CD4-positive, CD25-positive, alpha-beta regulatory T cell (primary cell): ENCODE measurements at places on chromosomes 2 and 18.

DNA sequence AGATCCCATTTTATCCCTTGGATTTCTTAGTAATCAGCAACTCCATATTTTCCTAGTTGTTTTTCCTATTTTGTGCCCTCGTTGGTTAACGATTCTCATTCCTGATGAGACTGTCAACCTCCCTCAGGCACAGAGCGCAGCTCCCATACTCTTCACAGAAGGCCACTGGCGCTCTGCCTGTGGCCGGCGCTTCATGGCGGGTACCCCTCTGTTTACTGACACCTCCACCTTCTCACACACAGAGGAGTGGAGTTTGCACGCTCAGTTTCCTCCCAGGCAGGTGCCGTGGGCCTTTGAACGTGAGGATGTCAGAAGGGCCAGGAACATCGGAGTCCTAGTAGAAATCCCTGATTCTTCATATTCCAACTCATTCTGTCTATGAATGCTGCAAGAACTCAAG, 139.0 kb downstream of the MBP start:
- H3K4me3 ChIP-seq: no peak overlapping the region
- H3K27me3 ChIP-seq: no peaks in the 10 kb centered on the region
- no peak overlapping the region for H3K27ac ChIP-seq
- H3K4me1 ChIP-seq: no peaks in the 10 kb centered on the region

GRCh38 chr2:176395273-176395854, 126.1 kb downstream of the MTX2 start:
- H3K4me3 ChIP-seq: no peak overlapping the region
- no peaks in the 10 kb centered on the region for H3K4me1 ChIP-seq
- DNase-seq: no peak
- no peaks in the 10 kb centered on the region for H3K27me3 ChIP-seq
- no peak overlapping the region for H3K27ac ChIP-seq
- no peaks in the 10 kb centered on the region for H3K36me3 ChIP-seq

DNA sequence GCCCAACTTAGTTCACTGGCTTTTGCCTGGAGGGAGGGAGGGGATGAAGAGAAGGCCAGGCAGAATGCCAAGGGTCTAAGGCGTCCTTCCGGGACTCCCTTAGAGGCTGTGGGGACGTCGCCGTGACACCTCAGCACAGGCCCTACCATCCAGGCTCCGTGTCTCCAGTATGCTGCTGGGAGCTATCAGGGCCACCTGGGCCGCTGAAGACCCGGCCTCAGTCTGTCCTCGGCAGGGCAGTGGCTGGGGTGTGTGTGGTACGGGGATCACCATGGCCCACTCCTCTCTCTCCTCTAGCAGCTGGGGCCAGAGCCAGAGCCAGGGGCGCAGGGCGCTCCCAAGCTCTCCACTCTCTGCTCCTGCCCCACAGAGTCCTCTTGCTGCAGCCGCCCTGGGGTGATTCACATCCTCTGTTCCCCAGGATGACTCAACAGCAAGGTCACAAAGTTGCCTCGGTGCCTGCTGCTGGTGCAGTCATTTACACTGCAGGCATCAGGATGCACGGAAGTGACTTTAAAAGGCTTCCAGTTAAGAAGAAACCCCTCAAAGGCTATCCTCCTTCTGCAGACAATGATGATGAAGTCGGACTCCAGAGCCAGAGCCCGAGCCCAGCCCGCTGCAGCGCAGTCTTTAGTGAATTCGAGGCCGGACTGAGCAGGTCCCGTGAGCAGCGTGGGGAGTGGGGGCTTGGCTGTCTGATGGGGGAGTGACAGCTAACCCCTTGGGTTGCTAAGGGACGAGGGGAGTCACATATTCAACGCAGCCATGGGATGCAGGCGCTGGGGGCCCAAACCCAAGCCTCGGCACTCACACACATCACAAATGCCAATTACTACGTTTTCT, 31.9 kb downstream of the SNORC start:
- no peak for DNase-seq
- H3K4me3 ChIP-seq: no peak overlapping the region
- H3K27me3 ChIP-seq: no peaks in the 10 kb centered on the region

DNA sequence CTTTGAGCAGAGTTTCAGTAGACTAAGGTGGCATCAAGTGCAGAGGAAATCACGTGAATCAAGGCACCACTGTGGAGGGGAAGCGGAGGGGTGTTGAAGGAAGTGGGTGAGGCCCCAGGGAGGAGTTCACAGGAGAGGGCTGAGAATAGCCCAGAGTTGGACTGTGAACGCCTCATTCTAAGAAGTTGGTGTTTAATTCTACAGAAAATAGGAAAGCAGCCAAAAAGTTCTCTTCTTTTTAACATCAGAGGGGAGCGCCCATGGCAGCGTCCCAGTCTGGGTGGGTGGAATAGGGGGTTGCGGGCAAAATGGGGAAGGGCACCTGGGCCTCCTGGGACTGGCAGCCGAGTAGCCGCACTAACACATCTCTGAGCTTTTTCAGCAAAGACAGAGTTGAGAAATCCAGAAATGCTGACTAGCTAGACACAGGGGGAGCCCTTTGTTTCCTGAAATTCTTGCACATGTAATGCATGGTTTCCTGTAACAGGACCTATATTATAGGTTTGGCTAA, 97.0 kb downstream of the NEB start:
- DNase-seq: peak; percentile 96
- H3K4me1 ChIP-seq: peaks cover 33% of the 10 kb centered on the region
- H3K36me3 ChIP-seq: no peaks in the 10 kb centered on the region
- no peaks in the 10 kb centered on the region for H3K27me3 ChIP-seq
- H3K4me3 ChIP-seq: peak overlapping the region; percentile 70
- H3K27ac ChIP-seq: peak overlapping the region; percentile 78

GRCh38 chr2:96594691-96595152, 43.4 kb downstream of the KANSL3 start:
- no peak for DNase-seq
- peaks cover 25% of the 10 kb centered on the region for H3K4me1 ChIP-seq
- H3K4me3 ChIP-seq: peak overlapping the region; percentile 60
- peaks cover 37% of the 10 kb centered on the region for H3K36me3 ChIP-seq

DNA sequence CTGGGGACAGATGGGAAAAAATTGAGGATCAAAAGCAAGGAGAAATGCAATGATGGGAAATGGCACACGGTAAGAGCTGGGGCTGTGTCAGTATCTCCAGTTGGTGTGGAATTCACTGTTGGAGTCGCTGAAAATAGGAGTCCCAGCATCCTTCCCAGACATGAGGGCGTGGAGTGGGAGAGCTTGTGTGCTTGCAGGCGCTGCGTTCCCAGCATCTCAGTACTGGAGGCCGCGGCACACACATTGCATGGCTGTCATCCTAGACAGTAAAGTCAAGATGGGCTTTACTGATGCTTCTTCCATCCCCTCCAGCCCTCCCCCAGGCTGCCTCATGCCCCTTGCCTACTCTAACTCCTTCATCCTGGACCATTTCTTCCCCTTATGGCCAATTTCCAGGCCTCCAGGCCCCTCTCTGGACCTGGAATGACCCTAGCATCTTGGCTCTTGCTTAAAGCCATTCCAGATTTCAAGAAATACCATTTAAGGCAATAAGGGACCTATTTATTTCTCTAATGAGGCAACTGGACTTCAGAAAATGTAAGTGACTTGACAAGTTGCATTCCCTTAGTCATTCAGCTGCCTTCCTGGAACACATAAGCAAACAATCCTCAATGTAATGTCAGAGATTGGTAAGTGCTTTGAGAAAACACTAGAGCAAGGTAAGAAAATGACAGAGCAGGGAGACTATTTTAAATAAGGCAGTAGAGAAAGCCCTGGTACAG, 70.5 kb upstream of the TTC39C start:
- H3K4me1 ChIP-seq: peaks cover 14% of the 10 kb centered on the region
- H3K4me3 ChIP-seq: no peak overlapping the region
- H3K27ac ChIP-seq: no peak overlapping the region
- DNase-seq: no peak

- no peaks in the 10 kb centered on the region for H3K36me3 ChIP-seq
- DNase-seq: peak; percentile 50
These were observed 41.9 kb upstream of the PTMA start for GRCh38 chr2:231666171-231667095.

DNA sequence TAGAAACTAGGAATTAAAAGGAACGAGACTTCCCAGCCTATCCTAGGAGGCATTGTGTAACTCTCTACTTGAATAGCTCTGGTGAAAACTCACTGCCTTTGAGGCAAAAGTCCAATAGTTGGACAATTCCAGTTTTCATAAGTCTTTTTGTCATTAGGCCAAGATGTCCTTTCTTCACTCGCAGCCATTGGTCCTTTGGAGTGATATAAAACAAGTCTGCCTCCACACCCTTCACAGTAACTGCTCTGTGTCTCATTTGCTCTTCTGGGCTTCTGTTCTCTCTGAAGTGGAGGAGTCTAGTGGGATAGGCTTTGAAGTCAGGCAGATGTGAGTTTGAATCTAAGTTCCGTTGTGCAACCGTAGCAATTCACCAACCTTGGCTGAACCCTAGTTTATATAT, 28.2 kb downstream of the ANTXR1 start:
- H3K27ac ChIP-seq: no peak overlapping the region
- no peak overlapping the region for H3K4me3 ChIP-seq
- H3K4me1 ChIP-seq: no peaks in the 10 kb centered on the region
- peaks cover 19% of the 10 kb centered on the region for H3K27me3 ChIP-seq

- H3K27me3 ChIP-seq: no peaks in the 10 kb centered on the region
- H3K27ac ChIP-seq: no peak overlapping the region
- no peak for DNase-seq
- H3K4me1 ChIP-seq: no peaks in the 10 kb centered on the region
- no peak overlapping the region for H3K4me3 ChIP-seq
These were observed 269.4 kb upstream of the THUMPD2 start for GRCh38 chr2:40048506-40048905.

DNA sequence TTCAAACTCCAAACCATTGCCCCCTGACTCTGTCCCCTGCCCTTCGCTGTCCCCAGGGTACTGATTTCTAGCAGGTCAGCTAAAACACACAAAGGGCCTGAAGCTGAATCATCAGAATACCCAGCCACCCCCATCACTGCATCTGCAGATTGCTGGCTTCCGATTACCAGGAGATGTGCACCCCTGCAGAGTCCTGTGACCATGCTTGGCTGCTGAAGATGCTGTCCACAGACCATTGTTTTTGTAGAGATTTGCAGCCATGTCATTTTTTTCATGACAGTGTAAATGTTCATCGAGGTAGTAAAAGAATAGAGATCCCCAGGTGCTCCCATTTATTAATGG, 463.3 kb downstream of the STK39 start:
- no peaks in the 10 kb centered on the region for H3K4me1 ChIP-seq
- H3K36me3 ChIP-seq: no peaks in the 10 kb centered on the region
- H3K4me3 ChIP-seq: no peak overlapping the region
- no peak for DNase-seq

DNA sequence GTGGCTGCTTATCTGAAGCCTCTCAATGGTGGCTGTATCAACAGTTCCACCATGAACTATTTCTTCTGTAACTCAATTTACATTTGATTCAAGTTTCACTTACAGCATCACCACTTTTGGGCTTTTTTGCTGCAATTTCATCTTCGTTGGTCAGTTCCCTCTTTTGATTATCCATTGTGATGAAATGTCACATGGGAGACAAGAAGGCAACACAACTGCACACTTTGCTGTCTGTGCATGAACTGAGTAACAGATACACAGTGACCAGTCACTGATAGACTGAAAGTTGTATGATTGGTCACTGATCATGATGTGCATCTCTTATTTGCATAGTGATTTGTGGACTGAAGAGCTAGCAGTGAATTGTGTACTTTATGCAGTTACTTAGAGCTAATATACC, 130.7 kb upstream of the RNF152 start:
- H3K27me3 ChIP-seq: peaks cover 5% of the 10 kb centered on the region
- H3K4me1 ChIP-seq: no peaks in the 10 kb centered on the region
- H3K4me3 ChIP-seq: no peak overlapping the region
- H3K27ac ChIP-seq: no peak overlapping the region
- no peak for DNase-seq

DNA sequence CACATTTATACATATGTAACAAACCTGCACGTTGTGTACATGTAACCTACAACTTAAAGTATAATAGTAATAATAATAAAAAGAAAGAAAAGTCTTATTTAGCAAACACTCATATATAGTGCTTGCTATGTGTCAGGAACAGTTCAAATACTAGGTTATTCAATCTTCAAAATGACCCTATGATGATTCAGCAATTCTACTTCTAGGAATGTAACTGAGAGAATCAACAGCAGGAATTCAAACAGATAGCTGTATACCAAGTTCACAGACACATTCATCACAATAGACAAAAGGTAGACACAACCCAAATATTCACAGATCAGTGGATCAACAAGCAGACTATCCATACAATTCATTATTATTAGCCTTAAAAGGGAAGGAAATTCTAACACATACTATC, 69.5 kb downstream of the MYO5B start:
- DNase-seq: no peak
- H3K27ac ChIP-seq: no peak overlapping the region
- no peaks in the 10 kb centered on the region for H3K36me3 ChIP-seq

DNA sequence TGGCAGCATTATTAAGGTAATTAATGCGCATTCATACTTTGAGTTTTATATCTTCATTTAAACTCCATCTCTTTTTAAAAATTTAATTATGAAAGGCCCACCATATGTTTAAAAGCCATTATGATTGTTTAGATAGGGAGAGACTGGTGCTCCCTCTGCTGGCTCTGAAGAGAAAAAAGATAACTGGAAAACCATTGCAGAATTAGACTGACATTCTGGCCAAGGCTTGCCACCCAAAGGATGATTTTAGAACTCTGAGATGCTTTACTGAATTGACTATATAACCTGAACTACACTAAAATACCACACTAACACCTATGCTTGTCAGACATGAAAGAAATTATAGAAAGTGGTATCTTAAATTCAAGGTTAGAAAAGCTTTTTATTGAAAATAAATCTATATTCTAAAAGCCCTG, 127.6 kb upstream of the SPOPL start:
- no peak overlapping the region for H3K27ac ChIP-seq
- no peaks in the 10 kb centered on the region for H3K4me1 ChIP-seq
- H3K4me3 ChIP-seq: no peak overlapping the region

DNA sequence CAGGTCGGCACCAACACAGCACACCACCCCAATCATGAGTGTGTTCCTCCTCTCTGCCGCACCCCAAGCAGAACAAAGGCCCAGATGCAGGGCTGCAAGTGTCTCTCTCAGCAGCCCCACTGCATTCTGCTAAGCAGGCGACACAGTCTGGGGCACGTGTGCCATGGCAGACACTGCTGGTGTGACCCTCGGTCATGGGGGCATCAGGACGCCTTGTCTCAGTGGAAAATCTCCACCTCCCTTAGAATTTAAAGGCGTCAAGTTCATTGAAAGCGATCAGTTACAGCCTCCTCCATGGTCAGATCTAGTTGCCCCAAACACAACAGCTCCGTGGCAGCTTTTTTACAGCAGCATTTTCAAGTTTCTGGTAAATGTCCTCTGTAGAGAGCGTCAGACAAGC, 57.2 kb downstream of the ADNP2 start:
- no peak overlapping the region for H3K27ac ChIP-seq
- no peak overlapping the region for H3K4me3 ChIP-seq
- H3K36me3 ChIP-seq: no peaks in the 10 kb centered on the region
- no peaks in the 10 kb centered on the region for H3K27me3 ChIP-seq
- no peak for DNase-seq

- DNase-seq: no peak
- H3K27ac ChIP-seq: no peak overlapping the region
- H3K36me3 ChIP-seq: no peaks in the 10 kb centered on the region
- H3K4me1 ChIP-seq: no peaks in the 10 kb centered on the region
- H3K27me3 ChIP-seq: peaks cover 2% of the 10 kb centered on the region
- H3K4me3 ChIP-seq: no peak overlapping the region
These were observed 24.4 kb upstream of the ITM2C start for GRCh38 chr2:230840301-230840700.
